ENCODE measurements at places on chromosomes 12 and 14. TPM values are rescaled to one million over a fixed set of nuclear protein-coding genes. Genes with fewer than 3 reads are reported as not detected.

- DNase-seq: no peak
Observed at GRCh38 chr12:93916402-93916801, 232.0 kb upstream of the PLXNC1 start.

GRCh38 chr14:38210587-38211216 lies 3.0 kb downstream of the SSTR1 start:
- no peak for DNase-seq

DNA sequence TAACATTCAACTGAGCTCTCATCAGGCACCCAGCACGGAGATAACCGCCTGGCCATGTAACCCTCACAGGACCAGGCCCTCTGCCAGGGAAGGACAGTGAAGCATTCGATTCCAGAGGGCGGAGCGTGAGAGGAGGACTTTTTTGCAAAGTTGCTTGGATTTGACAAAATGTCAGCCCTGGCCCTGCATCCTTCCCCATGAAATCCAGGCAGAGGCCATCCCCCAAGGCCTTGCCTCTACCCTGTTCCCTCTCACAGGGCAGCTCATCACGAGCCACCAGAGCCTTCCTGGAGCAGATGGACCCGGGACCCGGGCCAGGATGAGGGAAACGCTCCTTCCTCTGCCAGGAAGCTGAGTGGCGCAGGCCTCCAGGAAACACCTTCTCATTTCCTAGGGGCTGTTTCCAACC lies 17.0 kb downstream of the CAMKK2 start:
- DNase-seq: no peak

DNA sequence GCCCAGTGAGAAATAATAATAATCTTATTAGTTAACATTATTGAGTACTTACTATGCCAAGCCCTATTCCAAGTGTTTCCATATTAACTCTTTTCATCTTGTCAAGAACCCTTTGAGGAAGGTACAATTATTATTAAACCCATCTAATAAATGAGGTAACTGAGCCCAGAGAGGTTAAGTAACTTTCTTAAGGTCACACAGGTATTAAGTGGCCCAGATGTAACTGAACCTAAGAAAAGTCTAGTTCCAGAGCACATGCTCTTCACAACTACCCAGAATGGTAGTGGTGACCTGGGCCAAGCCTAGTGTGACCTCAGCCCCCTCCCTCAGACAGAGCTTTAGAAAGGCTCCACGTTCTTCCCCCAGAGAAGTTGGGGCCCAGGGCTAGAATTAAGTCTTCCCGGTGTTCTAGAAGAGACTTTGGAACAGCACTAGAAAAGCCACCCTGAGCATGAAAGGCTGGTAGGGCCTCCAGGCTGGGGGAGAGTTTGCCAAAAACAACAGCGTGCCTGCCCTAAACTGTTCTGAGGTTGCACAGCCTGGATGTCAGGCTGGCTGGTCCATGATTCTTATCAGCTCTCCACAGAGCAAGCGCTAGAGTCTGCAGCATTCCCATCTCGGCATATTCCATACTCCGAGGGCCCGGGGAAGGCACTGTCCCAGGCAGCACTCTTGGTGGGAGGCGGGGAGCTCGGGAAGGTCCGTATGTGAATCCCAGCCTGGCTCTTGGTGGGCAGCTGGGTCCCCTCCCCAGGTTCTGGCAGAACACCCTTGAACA lies 41.3 kb upstream of the CTDSP2 start:
- no peak for DNase-seq

GRCh38 chr14:63510538-63510937 lies 32.6 kb downstream of the PPP2R5E start:
- no peak for DNase-seq

DNA sequence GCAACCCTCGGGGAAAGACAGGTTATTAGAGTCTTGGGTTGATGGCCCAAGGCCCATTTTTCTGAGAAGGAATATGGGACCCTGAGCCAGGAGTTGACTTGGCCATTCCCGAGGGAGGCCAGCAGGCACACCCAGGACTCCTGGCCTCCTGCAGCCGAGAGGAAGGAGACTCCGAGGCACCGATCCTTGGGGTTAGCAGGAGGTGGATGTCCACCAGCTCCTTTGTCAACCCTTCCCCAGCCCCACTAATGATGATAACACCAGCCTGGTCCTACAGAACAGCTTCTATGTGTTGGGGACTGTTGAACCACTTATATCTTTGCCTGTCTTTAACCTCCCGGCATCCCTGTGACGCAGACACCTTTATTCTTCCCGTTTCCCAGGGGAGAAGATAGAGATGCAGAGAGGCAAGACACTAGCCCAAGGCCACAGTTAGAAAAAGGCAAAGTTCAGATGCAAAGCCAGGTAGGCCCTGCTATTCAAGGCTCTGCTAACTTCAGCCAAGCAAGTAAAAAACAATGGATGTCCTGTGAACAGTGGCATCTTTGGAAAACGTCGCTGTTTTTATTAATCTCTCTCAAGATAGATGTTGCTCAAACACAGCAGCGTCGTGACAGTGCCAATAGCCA lies 767.3 kb upstream of the TBX3 start:
- no peak for DNase-seq

DNA sequence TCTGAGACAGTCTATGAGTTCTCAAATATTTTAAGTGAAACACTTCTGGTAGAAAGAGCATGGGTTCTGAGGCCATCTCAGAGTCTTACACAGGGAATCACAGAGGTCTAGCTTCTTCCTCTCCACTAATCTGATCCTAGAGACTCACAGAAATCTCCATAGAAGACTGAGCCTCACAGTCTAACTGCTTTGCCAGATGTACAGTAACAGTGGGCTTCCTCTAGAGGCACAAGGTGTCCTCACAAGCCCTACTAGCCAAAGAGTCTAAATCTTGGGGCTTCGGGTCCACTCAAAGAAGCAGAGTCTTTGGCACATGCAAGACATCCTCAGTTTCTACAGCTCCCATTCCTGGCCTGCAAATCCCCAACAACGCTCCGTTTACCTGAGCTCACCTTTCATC lies 14.1 kb downstream of the OR6J1 start:
- no peak for DNase-seq

- DNase-seq: no peak
Observed at GRCh38 chr12:108594-108993, 42.0 kb downstream of the IQSEC3 start.

- DNase-seq: peak; percentile 32
Observed at GRCh38 chr12:57258977-57259970, 8.3 kb upstream of the STAC3 start.

GRCh38 chr12:28374556-28374955 lies 184.3 kb downstream of the CCDC91 start:
- DNase-seq: no peak

DNA sequence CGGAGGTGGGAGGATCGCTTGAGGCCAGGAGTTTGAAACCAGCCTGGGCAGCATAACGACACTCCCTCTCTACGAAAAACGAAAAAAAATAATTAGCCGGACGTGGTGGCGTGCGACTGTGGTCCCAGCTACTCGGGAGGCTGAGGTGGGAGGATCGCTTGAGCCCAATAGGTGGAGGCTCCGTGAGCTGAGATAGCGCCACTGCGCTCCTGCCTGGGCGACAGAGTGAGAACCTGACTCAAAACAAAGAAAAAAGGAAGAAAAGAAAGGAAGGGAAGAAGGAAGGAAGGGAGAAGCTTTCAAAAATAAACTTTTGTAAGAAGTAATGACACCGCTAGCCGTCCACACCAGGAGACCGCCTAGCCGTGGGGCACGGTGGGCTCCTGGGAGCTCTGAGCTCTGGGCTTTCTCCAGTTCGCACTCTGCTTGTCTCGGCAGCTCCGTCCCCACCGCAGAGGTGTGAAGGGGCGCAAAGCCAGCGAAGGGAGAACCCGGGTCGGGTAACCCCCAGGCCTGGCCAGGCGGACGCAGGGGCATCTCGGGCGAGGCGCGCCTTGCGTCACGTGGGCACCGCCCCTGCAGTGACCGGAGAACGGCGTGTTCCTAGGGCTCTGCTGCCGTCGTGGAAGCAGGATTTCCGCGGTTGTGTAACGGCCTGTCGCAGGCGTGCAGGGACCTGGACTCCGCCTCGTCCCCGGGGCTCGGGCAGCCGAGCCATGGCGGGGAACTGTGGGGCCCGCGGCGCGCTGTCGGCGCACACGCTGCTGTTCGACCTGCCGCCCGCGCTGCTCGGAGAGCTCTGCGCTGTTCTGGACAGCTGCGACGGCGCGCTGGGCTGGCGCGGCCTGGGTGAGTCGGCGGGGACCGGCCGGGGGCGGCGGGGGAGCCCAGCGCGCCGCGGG lies at the start of gene IRAK3:
Gene IRAK3 (plus strand): TSS at position 631 of the 902 bp plus-strand sequence. CDS start 86 bp downstream, at position 717.
- peak; percentile 91 for DNase-seq

GRCh38 chr12:3493043-3493858 lies 2.2 kb downstream of the PRMT8 start:
- DNase-seq: no peak

DNA sequence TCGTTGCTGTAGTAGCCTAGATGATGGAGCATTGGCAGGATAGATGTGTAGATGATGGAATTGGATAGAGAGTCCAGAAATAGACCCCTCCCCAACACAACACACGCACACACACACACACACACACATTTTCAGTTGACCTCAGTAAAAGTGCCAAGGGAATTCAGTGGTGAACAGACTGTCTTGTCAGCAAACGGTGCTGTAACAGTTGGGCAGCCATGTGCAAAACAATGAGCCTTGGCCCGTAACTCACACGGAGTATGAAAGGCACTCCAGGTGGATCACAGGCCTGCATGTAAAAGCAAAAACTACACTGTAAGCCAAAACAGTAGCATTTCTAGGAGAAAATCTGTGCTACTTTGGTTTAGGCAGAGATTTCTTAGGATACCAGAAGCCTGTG lies 87.8 kb downstream of the DDX51 start:
- DNase-seq: no peak

- DNase-seq: no peak
Observed at GRCh38 chr12:22477166-22477893, 67.0 kb downstream of the C2CD5 start.

- DNase-seq: no peak
Observed at GRCh38 chr14:59251811-59252771, 63.6 kb downstream of the DAAM1 start.

- DNase-seq: no peak
Observed at GRCh38 chr12:97259098-97259497, 203.5 kb upstream of the RMST start.

GRCh38 chr14:66359500-66359899 lies 126.7 kb upstream of the CCDC196 start:
- no peak for DNase-seq

JDP2 gene
- 31.7 TPM for total RNA-seq

TMTC1 gene
- 14.1 TPM for total RNA-seq

TMPRSS12 gene
- not detected for total RNA-seq

SELPLG gene
- total RNA-seq: 2.1 TPM

FERMT2 gene
- 27.0 TPM for total RNA-seq

ZBTB39 gene
- total RNA-seq: 6.1 TPM

Measured in lower leg skin (tissue), 4 donors.